ENCODE measurements at places on chromosomes 5 and 9. TPM values are rescaled to one million over a fixed set of nuclear protein-coding genes. Genes with fewer than 3 reads are reported as not detected.

Gene EQTN
- total RNA-seq, result not detected

Gene GRIN1
- total RNA-seq, result 0.38 TPM

Gene SPAG8
- not detected for total RNA-seq

GRCh38 chr9:102875687-102876086, 119.4 kb upstream of the CYLC2 start:
- H3K36me3 ChIP-seq, result no peaks in the 10 kb centered on the region
- H3K4me1 ChIP-seq, result no peaks in the 10 kb centered on the region
- DNase-seq, result no peak
- no peak overlapping the region for H3K4me3 ChIP-seq
- H3K27me3 ChIP-seq, result no peaks in the 10 kb centered on the region

DNA sequence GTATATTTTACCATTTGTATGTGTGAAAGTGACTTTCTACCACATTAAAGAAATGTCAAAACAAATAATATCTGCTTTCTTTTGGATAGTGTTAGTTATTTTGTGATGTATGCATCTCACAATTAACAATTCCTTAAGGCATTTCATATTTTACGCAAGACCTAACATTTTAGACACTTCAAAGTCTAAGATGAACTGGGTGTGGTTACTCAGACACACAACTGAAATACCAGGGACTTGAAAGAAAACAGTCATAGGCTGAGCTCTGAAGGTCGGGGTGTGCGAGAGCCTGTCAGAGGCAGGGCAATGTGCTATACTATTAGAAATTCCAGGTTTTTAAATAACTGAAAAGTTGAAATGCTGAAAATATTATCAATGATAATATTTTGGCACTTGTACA, 44.5 kb upstream of the ZNF622 start:
- H3K4me3 ChIP-seq, result no peak overlapping the region
- H3K36me3 ChIP-seq, result no peaks in the 10 kb centered on the region
- H3K27me3 ChIP-seq, result no peaks in the 10 kb centered on the region
- no peak for DNase-seq

All from esophagus squamous epithelium (tissue), 5 donors.